ENCODE measurements at places on chromosomes 3 and 15.

DNA sequence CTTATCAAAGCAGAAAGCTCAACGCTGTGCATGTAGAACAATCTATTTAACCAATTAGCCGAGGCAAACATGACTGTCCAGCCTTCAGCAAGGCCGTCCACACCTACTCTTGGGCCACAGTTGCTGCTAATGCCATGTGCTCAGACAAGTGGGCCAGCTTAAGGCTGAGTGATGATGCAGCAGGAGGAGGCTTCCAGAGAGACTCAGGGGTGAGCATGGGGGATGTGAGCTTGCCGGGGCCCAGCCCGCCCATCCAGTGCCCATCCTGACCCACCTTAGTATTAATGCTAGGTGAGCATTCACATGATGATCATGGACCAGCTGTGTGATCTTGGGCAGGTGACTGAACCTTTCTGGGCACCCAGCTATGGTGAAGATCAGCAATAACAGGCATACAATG lies 150.1 kb downstream of the TPRA1 start:
- DNase-seq = no peak

DNA sequence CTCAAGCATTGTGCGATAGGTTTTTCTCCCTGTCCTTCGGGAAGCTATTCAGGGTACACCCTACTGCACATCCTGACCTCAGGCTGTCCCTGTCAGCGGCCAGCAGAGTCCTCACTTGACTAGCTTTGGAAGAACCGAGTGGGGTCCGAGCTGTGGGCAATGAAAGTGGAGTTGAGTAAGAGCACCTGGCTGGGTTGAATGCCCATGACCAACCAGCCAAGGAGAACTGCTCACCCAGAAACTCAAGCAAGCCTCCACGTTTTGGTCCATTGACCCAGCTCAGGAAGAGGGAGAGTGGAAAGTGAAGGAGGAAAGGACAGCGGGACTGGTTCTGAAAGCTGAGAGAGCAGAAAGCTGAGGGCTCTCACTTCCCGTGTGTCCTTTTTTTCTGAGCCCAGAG lies 36.0 kb upstream of the HDGFL3 start:
- no peak for DNase-seq

- no peak for DNase-seq
Observed at GRCh38 chr15:72820278-72820677, 36.7 kb upstream of the ADPGK start.

DNA sequence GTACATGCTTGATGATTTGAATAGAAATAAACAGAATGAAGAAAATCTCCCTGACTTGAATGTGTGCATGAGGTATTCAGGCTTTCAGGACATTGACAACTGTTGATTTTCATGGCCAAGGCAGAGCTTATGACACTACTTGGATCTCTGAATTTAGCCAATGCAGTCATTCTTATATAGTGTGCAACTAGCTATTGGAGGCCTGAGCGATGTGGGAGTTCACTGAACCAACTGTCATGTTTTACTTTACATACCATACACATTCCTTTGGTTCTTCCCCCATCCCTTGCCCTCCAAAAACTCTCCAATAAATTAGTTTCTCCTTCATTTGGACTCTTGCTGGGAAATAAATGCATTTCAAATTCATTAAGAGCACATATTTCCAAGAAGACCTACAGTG lies 460.4 kb downstream of the RBMS3 start:
- no peak for DNase-seq

DNA sequence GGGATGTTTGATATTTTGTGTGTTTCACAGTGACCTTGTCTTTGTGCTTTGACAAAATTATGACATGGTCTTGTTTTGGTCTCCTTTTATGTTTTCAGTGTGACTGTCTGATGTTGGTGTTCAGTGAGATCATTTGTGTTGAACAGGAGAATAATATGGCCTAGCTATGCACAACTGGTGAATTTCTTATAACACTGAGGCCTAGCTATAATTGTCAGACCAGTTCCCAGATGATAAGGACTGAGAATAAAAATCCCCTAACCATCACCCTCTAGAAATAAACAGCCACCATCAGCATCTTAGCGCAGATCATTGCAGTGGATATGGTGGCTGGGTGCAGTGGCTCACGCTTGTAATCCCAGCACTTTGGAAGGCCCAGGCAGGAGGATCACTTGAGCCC lies 66.8 kb upstream of the LIMD1 start:
- DNase-seq = no peak

- DNase-seq = no peak
Observed at GRCh38 chr3:152196782-152197181, 71.9 kb upstream of the MBNL1 start.

GRCh38 chr3:81974751-81975150 lies 213.3 kb upstream of the GBE1 start:
- DNase-seq = no peak

- DNase-seq = peak; percentile 75
Observed at GRCh38 chr3:107430214-107430995, 53.2 kb downstream of the CCDC54 start.

GRCh38 chr3:155963570-155963969 lies 93.1 kb downstream of the GMPS start:
- DNase-seq = no peak

- no peak for DNase-seq
Observed at GRCh38 chr3:22713936-22714335, 489.2 kb upstream of the UBE2E2 start.

DNA sequence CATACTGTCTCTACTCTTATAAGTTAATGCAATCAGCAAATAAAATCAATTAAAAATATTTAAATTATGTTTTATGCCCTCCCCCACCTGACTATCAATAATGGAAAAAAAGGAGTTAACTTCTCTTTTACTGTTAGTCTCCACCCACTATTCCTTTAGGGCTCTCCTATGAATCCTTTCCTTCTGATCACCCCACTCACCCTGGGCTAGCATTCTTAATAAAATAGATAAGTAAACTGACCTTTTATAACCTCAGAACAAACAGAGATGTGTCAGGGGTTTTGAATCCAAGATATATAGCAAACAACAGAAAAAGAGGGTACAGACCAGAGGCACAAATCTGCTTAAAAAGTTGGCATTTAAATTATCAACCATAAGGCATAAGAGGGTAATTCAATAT lies 116.1 kb upstream of the PLXND1 start:
- DNase-seq = no peak

- no peak for DNase-seq
Observed at GRCh38 chr3:72991522-72991921, 5.1 kb upstream of the PPP4R2 start.

DNA sequence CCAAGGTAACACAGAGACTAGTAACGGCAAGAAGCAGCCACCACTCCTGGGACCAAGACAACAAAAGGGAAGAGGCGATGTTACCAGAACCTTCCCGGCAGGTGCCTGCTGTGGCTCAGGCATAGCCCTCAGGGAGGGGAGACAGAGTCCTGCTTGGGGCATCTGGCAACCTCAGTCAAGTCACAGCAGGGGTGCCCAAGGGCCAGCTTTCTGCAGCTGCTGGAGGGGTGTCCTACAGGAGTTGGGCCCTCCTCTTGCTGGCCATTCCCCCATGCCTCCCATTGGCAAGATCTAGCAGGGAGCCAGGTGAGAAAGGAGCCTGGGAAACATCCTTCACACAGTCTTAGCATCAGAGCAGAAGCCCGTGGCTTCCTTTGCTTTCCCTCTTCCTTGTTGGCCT lies 197.3 kb upstream of the IL12A start:
- DNase-seq = no peak

GRCh38 chr3:138799822-138800221 lies 34.9 kb downstream of the PIK3CB start:
- DNase-seq = no peak

GRCh38 chr3:14716591-14716990 lies 41.6 kb downstream of the C3orf20 start:
- no peak for DNase-seq

- DNase-seq = no peak
Observed at GRCh38 chr3:79597709-79598108, 170.1 kb downstream of the ROBO1 start.

GRCh38 chr3:30710017-30710416 lies 103.6 kb downstream of the TGFBR2 start:
- no peak for DNase-seq

DNA sequence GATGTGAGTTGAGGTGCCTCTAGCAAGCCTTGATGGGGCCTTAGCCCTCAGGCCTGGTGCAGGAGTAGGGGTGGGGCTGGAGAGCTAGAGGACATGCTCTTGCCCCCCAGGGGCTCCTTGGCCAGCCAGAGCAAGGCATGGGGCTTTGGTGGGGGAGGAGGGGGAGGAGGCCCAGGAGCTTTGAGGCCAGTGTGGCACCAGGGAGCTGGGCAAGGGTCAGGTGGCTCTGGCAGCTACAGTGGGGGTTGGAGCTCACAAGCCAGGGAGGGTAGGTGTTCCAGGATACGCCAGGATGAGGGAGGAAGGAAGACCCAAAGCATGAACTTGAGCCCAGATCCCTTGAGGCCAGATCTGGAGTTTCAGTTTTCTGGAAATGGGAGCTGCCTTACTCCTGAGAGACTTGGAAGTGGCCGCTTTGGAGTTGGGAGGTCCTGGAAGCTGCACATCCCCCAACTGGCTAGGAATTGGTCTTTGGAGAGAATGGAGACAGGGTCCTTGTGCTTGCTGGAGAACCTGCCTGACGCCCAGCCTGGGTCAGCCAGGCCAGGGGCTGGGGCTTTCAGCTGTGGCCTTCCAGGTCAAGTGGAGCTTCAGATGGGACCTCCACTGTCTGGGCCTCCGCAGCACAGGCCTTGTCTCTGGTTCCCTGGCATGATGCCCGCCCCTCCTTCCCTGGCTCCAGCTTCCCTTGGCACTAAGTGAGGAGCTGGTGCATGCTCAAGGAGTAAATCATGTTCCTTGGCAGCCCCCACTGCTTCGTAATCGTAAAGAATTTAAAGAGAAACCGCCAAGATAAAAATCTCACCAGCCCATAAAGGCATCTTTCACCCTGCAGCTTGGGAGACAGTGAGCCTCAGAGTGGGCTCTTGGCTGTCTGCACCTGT lies 8.7 kb downstream of the SEMA3F start:
- DNase-seq = peak; percentile 51

- DNase-seq = no peak
Observed at GRCh38 chr3:53078656-53079055, 32.8 kb upstream of the SFMBT1 start.

GRCh38 chr3:111684640-111685039 lies 89.5 kb upstream of the ZBED2 start:
- no peak for DNase-seq

- DNase-seq = peak; percentile 62
Observed at GRCh38 chr3:65751123-65751700, 287.5 kb downstream of the MAGI1 start.

DNA sequence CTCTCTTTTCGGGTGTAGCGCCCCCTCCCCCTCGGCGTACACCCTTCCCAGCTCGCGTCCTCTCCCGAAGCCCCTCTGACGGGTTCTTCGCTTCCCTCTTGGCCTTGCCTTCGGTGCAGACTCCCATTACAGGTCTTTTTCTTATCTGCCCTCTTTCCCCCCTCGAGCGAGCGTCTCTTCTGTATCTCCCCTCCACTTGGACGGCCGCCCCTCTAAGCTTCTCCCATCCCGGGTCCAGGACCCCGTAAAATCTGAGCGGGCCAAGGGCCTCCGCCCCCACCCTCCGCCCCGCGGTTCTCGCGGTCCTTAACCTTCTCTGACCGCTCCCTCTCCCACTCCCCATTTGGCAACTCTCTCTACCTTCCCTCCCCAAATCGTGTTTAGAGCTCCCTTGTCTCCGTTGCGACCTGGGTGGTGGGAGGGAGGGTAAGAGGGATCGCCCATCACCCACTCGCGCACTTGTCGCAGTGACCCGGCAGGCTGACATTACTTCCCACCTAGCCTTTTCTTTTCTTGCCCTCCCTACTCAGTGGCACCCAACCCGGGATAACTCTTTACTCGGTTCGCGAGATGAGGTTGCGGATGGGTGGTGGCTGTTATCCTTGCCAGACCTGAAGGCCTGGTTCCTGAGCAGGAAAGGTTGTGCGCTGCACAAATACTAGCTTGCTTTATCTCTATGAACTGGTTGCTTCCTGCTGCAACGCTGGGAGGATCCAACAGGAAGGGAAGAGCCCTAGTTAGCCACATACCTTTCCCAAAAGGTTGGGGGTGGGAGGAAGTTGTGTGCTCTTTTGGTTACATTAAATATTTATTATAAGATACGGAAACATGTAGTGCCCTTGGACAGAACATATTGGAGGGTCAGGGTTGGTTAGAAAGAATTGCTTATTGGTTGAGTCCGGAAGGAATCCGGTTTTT lies 922 bp downstream of the RAB11A start:
- DNase-seq = peak; percentile 41

GRCh38 chr15:69000725-69001503 lies 13.6 kb upstream of the NOX5 start:
- DNase-seq = no peak

All from hypothalamus (tissue), 51 donors.